ENCODE measurements at places on chromosomes 4 and X.

GRCh38 chr4:1381181-1381621, 25.0 kb downstream of the NKX1-1 start:
- no peak for DNase-seq

GRCh38 chr4:7063362-7063761, 4.5 kb downstream of the GRPEL1 start:
- no peak for DNase-seq

DNA sequence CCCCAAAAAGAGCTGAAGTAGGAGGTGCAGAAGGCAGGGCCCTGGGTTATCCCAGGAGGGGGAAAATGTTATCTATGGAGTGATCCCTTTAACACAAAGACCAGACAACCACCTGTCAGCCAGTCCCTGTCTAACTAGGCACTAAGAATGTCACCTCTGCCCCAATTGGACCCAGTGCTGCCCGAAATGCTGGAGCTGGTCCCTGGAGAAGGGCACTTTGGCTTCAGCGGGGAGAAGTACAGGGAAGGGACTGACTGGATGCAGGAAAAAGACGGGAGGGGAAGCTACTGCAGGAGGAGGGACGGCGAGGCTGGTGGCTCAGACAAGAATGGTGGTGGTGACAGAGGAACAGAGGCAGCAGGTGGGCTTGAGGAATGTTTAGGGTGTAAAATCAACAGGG, 17.3 kb downstream of the PHKA2 start:
- DNase-seq, result no peak

- DNase-seq, result no peak
These were observed 150.9 kb upstream of the ANK2 start for GRCh38 chr4:112898357-112899141.

- DNase-seq, result no peak
These were observed 36.3 kb downstream of the CORIN start for GRCh38 chr4:47801481-47802002.

- DNase-seq, result no peak
These were observed 11.2 kb upstream of the GRIA3 start for GRCh38 chrX:123172869-123173268.

DNA sequence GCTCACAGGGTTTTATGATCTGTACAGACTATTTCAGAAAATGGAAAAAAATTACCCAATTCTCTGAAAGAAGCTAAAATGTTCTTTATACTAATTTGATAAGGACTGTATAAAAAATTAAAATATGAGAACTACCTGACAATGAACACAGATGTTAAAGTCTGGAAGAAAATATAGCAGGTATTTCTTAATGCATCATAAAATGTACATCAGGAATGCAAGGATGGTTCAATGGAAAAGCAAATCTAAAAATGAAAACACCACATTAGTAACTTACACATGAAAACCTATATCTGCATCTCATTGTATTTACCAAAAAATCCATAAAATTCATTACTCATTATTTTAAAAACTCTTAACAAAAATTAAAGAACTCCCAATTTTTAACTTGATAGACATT, 39.4 kb downstream of the ARHGAP6 start:
- peak; percentile 1 for DNase-seq

- no peak for DNase-seq
These were observed 7.9 kb downstream of the NDNF start for GRCh38 chr4:121064482-121064881.

DNA sequence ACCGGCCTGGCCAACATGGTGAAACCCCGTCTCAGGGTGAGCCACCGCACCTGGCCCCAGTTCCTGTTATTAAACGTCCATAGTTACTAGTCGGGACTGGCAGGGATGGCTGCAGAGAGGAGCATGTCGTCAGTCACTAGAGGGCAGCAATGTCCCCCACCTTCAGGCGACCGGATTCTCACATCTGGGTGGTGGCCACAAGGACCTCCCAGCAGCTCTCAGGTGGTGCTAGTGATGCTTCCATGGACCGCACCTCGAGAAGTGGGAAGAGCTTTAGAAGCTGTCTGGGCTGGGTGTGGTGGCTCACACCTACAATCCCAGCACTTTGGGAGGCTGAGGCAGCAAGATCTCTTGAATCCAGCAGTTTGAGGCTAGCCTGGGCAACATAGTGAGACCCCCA, 13.3 kb upstream of the IL3RA start:
- DNase-seq, result peak; percentile 22

DNA sequence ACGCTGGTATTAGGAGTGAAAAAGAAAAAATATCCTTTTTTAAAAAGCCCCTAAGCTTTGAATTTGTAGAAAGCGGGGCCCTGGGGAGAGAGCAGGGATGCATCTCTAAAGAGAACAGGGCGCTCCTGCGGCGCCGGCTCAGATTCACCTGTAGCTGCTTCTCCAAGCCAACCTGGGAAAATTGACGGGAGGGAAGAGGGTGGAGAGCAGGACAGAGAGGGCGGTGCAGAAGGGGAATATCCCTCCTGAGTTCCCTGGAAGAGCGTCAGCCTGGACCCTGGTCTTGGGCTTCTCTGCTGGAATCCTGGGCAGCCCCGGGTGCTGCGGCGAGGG, 776 bp upstream of the SOWAHD start:
- DNase-seq, result no peak

DNA sequence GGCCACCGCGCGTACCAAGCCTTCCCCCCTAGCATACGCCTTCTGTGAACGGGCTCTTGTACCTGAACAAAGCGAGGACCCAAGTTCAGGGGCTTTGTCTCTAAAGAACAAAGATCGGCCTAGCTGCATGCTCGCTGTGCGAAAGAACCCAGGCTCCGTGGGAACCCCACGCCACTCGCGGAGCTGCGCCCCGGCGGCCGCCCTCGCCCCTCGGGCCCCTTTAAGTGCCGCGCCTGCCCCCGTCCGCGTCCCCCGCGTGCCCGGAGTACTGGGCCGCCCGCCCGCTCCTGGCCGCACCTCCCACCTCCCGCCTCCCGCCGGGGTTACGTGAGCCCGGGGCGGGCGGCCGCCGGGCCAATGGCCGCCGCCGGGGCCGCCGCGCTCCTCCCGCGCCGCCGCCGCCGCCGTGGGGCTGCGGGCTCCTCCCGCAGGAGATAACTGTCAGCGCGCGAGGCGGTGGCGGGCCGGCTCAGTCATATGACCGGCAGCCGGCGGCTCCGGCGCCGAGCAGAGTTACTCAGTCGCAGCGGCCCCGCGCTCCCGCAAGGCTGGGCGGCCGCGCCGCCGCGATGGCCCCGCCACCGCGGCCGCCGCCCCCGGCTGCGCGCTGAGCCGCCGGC, at the start of gene FNIP2:
Gene FNIP2 (plus strand): TSS at position 472 of the 620 bp plus-strand sequence. CDS start 187 bp downstream, outside the sequence.
- DNase-seq, result peak; percentile 76

DNA sequence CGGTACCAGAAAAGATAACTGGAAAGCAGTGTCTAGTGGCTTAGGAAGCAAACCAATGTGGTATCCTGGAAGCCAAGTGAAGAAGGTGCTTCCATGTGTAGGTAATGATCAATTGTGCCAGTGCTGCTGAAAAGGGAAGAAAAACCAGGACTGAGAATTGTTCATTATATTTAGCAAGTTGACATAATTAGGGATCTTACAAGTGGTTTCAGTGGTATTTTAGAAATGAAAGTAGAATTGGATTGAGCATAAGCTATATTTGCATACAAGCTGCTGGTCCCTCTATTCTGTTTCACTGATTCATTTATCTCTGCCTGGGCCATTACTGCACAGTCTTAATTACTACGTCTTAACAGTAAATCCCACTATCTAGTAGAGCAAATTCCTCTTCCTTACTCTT, 32.3 kb downstream of the PRDM8 start:
- DNase-seq, result no peak

GRCh38 chr4:110475881-110476818, at the start of gene ENPEP:
Gene ENPEP, plus strand, starts transcription at chr4:110476155. Its CDS starts 260 bp downstream, at chr4:110476415.
- DNase-seq, result peak; percentile 58

Data from choroid plexus epithelial cell (primary cell).